ENCODE measurements at places on chromosomes 11 and 22.

- no peak for DNase-seq
Measured at GRCh38 chr22:23591846-23592245, 11.8 kb upstream of the IGLL1 start.

DNA sequence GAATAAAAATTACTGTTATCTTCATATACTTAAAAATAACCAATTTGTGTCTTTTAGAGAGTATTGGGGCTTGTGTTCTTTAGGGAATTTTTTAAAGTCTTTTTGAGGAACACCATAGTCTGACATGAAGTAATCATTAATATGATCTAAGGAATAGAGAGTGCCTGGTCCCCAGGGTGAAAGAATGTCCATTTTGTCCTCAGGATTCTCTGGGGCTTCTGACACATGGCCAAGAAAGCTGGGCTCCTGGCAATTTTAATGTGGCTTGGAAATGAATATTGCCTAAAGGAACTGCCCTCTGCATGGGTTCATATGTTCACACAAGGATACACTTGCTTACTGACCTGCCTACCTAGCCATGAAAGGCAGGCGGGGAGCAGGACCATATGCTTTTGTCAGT is 33.7 kb downstream of the NF2 start:
- no peak for DNase-seq

DNA sequence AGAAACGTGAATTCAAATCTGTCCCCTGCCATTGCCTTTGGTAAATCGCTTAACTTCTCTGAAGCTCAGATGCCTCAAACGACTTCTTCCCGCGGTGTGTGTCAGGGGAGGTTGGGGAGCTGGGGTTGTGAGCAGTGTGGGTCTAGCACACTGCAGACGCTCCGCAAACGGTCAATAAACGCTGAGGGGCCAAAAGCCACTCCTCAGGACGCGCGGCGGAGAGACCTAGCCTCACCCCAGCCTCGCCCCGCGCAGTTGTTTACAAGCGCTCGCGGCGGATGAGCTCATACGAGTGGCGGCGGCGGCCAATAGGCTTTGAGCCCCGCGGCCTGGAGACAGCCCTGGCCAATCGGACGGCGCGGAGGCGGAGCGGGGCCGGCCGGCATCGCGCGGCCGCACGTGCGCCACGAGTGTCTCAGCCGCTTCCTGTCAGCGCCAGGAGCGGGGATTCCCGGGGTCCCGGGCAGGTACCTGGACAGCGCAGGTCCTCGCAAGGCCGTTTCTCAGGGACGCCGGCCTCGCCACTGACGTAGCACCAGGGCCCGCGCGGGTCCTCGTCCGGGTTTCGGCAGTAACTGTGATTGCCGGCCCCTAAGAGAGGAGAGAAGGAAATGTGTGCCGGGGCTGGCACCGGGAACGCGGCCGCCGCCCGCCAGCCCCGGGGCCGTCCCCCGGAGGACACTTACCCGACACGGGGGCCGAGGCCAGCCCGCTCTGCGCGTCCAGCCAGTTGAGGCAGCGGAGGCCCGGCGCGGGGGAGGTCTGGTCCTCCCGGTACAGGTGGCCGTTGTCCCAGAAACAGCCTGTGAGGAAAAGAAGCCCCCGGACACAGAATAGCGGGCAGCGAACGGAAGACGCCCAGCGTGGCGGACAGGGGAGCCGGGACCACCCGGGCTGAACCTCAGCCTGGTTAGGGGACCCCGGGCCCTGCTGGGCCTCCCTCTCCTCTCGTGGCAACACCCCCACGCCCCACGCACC is 1.5 kb downstream of the PIK3IP1 start:
- peak; percentile 78 for DNase-seq

DNA sequence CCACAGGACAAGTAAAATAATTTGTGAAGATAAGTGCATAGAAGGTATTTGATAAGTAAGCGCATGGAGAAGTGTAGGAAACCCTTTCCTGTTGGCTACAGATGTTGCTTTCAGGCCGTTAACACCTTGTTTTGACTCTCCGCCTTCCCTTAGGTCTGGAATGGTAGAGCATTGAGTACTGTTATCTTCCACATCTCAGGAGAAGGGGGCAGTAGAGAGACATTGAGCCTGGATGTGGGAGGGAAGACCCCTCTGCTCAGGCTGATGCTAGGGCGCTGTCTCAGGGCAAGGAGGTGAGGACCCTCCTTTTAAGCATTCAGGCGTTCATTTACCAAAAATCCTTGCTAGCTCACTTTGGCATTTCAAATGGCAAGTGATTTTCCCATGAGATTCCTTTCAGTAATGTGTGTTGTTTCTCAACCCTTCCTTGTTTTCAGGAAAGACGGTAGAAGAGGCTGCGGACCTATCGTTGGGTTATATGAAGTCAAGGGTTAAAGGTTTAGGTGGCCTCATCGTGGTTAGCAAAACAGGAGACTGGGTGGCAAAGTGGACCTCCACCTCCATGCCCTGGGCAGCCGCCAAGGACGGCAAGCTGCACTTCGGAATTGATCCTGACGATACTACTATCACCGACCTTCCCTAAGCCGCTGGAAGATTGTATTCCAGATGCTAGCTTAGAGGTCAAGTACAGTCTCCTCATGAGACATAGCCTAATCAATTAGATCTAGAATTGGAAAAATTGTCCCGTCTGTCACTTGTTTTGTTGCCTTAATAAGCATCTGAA is 27.0 kb upstream of the SCGB1A1 start:
- no peak for DNase-seq

GRCh38 chr11:66285250-66285947 is 3.5 kb downstream of the YIF1A start:
- DNase-seq: no peak

DNA sequence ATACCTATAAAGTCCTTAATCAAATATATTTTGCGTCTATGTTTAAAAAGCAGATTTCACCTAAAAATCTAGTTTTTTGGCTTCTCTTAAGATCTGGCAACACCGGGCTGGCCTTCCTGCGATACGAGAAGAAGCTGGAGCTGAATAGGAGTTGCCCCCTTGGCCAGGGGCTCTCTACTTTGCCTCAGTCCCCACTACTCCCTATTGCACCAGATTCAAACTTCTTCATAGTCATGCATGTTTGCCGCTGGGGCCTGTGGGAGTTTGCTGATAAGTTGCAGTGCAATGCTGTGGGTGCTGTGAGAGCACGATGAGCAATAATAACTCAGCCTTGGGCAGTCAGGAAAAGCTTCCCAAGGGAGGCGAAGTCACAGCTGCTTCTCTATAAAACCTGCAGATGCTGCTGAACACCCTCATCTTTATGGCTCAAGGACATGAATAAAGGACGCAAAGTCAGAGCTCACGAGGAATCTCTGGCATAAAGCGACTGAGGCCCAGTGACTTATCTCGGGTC is 15.2 kb upstream of the EIF3D start:
- no peak for DNase-seq

GRCh38 chr22:21858025-21858764 is 9.2 kb downstream of the MAPK1 start:
- peak; percentile 11 for DNase-seq

DNA sequence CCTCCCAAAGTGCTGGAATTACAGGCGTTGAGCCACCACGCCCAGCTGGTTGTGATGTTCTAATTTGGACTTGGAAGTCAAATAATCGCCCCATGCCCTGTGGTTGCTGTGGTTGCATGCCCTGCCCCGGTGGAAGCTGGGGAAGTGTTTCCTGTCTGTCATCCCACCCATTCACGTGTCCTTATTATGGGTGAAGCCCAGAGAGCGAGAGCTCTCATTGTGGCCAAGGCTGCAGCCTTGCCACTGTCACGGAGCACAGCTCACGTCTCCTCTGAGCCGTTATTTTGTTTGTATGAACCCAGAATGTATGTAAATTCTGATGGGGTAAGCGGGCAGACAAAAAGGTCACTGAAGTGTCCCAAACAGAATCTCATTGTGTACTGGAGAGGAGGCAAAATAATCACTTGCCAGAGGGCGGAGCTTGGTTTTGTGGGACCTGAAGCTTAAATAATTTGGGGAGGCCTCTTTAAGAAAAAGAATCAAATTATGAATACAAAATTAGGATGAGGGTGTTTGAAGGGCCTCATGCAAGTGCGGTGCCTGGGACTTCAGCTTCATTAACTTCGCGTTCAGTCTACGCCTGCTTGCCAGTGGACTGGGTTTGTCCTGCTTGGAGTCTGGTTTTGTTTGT is 25.8 kb upstream of the TREH start:
- DNase-seq: peak; percentile 89

DNA sequence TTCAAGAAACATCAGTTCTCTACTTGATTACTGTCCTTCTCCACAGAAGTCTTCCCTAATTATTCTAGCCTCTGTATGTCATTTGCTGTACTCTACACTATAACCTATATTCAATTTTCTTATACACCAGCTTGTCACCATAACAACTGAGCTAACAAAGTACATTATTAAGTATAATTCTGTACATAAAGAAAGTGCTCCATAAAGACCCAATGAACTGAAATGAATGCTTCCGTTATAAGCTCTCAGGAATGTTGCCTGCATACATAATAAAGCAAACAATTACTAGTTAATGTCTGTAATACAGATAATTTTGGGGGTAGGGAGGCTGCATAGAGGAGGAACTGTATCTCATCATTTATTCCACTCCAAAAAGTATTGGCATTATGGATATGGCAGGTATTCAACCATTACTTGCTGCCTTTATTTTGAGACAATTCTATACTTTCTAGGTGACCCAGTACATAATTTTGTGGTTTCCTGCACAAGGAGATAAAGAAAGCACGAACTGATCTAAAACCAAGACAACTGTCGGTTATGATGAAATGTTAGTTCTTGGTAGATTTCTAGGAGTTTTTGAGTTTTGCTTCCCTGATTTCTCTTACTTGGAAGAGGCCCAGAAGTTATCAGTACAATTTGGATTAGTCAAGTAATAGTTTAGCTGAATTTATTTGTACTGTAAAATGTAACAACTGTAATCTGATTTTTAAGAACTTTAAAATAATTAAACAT is 202.5 kb downstream of the SBF2 start:
- peak; percentile 79 for DNase-seq

DNA sequence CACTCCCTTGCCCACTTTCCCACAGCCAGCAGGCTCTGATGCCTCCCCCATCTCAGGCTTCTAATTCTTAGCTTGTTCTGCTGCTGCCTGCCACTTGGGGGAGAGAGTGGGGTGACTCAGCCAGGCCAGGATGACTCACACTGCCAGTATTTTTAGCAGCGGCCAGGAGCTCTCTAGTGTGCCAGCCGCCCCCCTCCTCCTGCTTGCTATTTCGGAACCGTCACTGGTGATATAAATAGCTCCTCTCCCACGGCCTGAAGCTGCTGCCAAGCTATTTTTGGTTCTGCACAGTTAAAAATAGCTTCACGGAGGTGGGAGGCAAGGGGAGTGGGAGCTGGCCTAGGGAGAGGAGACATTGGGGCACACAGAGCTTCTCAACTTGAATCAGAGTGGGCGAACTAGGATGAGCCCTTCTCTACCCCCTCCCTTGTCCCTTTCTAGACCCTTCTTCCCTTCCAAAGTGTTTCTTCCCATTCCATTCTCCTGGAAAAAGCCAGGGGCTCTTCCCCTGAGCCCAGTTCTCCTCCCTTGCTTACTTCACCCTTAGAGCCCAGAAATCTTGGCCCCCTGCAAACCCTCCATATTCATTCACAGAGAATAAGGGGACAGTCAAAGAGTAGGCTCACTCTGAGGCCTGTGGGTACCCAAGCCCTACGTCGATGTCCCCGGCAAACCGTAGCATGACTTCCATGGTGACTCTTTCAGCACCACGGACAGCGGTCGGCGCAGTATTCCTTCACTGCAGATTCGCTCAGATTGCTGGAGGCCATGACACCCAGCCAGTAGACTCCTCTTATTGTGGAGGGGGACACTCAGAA is 2.5 kb upstream of the NPAS4 start:
- DNase-seq: peak; percentile 95

GRCh38 chr11:94211261-94211830 is 82.7 kb downstream of the PANX1 start:
- no peak for DNase-seq

GRCh38 chr11:72553706-72554105 is 119.4 kb upstream of the CLPB start:
- no peak for DNase-seq

DNA sequence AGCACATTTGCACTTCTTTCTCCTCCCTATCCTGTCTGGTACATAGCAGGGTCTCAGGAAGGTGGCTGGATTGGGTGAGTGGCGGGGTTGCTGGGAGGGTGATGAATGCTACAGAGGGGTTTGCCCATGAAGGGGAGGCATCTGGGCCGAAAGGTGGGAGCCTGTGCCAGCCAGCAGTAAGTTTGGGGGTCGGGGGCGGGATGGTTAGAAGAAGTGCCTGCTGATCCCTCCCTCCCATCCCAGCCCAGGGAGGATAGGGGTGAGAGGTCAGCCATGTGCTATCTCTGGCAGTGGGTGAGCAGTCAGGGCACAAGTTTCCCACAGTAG is 2.8 kb downstream of the CD82 start:
- DNase-seq: no peak

DNA sequence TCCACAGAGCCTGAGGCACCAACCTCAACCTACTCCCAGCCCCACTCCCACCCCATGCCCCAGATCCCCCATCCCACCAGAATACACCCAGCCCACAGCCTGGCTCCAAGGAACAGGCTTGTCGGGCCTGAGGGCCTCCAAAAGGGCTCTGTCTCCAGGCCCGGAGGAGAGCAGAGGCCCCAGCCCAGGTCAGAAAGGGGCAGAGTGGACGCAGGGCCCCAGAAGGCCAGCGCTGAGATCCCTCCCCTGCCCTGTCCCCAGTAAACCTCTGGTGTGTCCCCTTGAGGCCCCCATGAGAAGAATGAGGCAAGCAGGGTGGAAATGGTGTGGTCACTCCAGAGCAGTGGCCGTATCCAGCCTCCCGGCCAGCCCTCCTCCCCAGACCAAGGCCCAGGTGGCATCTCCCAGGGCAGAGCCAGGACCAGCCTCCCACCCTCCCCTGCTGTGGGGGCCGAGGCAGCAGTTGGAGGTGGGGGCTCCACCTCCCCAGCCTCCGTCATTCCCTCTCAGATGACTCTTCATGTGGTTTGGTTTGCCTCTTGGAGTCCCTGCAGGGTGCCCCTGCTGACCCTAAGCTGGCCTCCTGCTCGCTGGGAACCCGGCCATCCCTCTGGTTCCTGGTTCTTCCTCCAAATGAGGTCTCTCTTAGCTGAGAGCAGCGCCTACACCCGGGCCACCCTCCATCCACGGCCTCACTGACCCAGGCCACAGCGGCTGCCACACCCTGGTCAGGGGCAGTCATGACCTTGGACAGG is 195.0 kb downstream of the IGLL1 start:
- no peak for DNase-seq

- DNase-seq: no peak
Measured at GRCh38 chr11:33479231-33479630, 221.4 kb downstream of the C11orf91 start.

GRCh38 chr11:70065318-70066135 is 12.6 kb upstream of the ANO1 start:
- DNase-seq: no peak

- peak; percentile 34 for DNase-seq
Measured at GRCh38 chr22:37804881-37805809, 2.6 kb upstream of the GCAT start.

DNA sequence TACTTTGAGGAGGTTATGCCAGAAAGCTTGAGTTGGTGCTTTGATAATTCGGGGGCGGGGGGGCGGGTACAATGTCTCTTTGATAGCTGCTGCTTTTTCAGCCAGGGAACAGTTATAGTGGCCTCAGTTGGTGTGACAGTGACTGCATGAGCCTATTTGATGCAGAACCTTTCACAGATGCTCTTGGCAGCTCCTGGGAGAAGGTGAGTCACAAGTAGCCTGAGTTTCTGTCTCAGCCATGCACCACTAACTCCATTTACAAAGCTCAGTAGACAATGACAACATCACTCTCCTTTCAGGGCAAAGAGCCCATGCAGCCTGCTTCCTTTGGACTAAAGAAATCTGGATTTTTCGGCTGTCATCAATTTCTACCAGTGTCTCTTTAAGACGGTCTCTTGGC is 42.1 kb upstream of the SEZ6L start:
- no peak for DNase-seq
